ENCODE measurements at places on chromosomes 2 and 18.

DNA sequence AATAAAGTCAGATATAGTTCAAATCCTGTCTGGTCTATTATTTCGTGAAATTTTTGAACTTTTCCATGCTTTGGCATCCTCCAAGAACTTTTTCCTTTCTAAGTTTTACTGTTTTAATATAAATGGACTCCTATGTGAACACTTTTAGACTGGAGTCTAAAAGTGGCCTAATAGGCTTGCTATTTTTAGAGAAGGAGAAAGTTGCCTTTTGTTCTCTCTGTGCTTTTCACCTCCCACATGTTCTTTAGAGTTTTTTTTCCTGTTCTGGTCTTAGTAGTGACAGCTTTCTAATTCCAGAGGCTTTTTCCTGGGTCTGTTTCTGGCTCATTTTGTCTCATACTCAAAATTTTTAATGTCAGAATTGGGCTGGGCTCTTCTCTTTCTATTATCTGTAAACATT lies 72.2 kb downstream of the ADAM23 start:
- DNase-seq, result no peak

DNA sequence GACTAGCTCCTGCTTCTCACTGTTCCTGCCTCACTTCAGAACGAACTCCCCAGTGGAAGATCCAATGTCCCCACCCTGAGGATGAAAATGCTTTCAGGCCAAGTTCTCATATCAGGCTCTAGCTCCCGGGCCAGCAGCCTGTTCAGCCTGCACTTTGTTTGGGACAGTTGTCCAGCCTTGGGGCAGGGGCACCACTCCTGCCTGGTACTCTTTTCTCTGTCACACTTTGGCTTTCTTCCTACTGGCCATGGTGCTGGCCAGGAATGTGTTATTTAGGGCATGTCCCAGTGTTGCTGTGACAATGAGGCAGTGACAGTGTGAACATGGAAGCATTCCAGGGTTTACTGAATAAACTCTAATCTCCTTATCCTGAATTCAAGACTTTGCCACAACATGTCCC lies 154.1 kb downstream of the GALNT14 start:
- no peak for DNase-seq

- no peak for DNase-seq
These were observed 265.5 kb upstream of the MGAT5 start for GRCh38 chr2:133988316-133988891.

DNA sequence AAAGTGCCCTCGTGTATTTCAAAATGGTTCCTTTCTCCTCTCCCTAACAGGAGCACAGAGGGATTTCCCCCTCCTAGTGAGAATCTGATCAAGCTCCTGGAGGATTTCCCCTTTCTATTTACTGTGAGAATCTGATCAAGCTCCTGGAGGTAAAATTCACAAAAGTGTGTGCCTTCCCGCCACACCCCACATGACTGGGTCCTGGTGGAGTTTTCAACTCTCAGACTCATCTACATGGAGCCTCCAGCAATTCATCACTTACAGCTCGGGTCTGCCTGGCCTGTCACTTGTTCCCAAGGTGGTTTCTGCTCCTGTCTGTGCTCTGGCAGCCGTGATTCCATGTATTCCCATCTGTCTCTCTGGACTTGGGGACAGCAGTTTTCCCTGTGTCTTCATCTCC lies 590.7 kb downstream of the FBXO15 start:
- no peak for DNase-seq

- DNase-seq, result no peak
These were observed 88.4 kb downstream of the CABLES1 start for GRCh38 chr18:23223641-23224040.

GRCh38 chr2:29518010-29518409 lies 402.8 kb downstream of the CLIP4 start:
- no peak for DNase-seq

DNA sequence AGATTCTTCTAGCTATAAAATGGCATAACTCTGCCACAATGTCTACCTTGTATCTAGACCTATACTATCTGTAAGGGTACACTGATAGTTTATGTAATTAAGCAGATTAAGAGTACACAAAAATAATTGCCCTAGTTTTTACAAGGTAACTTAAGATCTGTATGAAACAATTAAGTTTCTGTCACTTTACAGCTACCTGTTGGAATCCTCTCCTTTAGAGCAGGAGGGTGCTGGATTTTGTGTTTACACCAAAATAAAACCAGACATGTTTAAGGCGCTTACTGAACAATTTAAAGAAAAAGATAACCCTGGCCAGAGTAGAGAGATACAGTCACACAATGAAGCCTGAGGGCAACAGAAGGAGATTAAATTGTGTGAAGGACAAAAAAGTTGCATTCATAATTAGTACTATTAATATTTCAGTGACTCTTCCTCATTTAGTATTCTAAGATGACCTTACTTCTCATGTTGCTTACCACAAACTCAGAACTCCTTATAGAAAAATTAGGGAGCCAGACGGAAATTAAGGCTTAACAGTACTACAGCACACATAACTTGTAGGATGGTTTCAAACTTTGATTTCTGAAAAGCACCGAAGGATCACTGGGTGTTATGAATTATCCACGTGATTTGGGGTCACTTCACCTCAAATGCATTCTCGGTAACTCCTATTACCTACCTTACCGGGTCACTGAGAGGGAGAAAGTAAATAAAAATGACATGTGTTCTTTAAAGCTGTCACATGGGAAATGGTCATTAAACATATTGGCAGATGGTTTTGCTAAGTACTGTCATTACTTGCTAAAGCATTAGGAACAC lies 1.0 kb downstream of the DARS1 start:
- no peak for DNase-seq
